Osteocyte (in vitro differentiated cells): ENCODE measurements at places on chromosomes 16 and 17. TPM values are rescaled to one million over a fixed set of nuclear protein-coding genes. Genes with fewer than 3 reads are reported as not detected.
A peak's percentile ranks its signal among the peaks of the same experiment; 100 is the strongest.

DNA sequence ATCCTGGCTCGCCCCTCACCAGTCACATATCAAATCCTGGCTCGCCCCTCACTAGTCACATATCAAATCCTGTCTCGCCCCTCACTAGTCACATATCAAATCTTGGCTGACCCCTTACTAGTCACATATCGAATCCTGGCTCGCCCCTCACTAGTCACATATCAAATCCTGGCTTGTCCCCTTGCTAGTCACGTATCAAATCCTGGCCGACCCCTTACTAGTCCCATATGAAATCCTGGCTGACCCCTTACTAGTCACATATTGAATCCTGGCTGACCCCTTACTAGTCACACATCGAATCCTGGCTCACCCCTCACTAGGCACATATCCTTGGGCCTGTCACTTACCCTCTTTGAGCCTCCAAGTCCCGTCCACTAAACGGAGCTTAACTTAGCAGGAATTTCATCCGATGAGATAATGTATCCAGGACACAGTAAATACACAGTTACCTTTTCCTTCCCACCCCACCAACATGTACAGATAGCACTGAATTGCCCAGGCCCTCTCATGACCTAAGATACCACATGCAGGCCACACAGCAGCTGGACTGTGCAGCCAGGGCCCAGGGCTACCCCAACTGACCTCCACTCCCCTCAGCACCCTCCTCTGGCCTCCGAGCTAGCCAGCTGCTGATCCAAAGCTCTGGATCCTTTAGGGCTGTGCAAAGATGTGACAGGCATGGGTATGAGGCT lies 157.8 kb upstream of the RPH3AL start:
- no peaks in the 10 kb centered on the region for H3K36me3 ChIP-seq
- H3K27me3 ChIP-seq, result no peaks in the 10 kb centered on the region
- DNase-seq, result no peak
- no peak overlapping the region for H3K4me3 ChIP-seq
- H3K27ac ChIP-seq, result peak overlapping the region; percentile 80

DNA sequence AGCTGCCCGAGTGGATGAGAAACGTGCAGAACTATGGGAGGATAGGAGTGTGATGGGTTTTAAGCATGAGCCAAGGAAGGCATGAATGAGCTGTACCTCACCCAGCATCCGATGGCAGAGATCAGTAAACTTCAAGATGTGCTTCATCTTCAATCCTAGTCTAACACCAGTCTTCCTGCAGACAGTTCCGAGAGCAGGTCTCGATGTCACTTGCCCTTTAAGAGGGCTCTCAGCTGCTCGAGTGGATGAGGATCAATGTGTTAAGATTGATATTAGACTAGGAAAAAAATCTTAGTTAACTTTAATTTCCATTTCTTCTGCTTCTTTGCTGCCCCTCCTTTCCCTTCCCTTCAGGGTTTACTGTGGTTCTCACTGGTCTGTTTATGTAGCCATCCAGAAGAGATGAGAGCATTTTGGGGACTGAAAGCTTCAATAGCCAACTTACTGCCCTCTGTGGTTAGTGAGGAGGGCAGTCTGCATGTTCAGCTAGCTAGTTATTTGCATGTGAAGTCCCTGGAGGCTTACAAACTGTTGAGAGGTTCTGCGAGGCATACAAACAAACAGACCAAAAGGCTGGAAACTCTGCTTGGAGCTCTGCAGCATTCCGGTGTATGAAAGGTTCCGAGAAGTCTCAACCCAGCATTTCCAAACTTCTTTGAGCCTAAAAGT lies 15.3 kb downstream of the KLHL36 start:
- no peak overlapping the region for H3K27ac ChIP-seq
- H3K36me3 ChIP-seq, result peaks cover 51% of the 10 kb centered on the region
- H3K4me1 ChIP-seq, result no peaks in the 10 kb centered on the region
- no peaks in the 10 kb centered on the region for H3K27me3 ChIP-seq

DNA sequence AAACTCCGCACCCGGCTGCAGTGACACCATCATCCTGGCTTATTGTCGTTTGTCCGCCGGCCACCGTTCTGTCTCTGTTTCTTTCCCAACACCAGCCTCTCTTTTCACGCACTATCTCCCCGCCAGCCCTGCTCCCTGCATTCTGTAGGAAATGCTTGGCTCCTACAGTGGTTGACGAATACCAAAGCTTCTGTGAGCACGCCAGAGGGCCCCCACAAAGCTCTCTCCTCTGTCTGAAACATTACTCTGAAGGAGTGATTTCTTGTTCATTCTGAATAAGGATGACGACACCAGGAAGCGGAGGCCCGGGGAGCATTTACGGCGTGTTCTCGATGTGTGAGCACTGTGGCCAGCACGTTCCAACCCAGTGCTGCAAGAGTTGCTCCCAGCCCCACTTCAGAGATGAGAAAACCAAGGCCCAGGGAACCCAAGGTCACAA lies 58.8 kb downstream of the ADCY9 start:
- peak; percentile 72 for DNase-seq
- peaks cover 39% of the 10 kb centered on the region for H3K4me1 ChIP-seq
- no peak overlapping the region for H3K27ac ChIP-seq
- no peak overlapping the region for H3K4me3 ChIP-seq
- H3K36me3 ChIP-seq, result peaks cover 13% of the 10 kb centered on the region
- H3K27me3 ChIP-seq, result no peaks in the 10 kb centered on the region

DNA sequence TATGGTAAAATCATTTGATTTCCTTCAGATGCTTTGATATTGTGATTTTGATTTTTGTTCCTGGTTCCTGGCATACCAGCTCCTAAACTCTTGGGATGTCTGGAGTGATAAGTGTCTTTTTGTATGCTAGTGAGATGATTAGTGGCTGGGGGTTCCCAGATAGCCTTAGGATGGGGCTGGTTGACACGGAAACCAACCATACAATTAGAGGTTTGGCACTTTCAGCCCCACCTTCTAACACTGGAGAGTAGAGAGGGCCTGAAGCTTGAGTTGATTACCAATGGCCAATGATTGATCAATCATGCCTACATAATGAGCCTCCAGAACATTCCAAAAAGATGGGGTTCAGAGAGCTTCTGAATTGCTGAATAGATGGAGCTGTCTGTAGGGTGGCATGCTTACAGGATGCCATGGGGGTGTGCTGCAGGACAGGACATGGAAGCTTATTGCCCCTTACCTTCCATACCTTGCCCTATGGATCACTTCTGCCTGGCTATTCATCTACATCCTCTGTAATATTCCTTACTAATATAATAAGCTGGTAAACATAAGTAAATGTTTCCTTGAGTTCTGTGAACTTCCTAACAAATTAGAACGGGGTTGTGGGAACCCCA lies 22.8 kb downstream of the RNF112 start:
- no peak for DNase-seq
- H3K27me3 ChIP-seq, result peaks cover 26% of the 10 kb centered on the region
- H3K27ac ChIP-seq, result no peak overlapping the region

- H3K27me3 ChIP-seq, result no peaks in the 10 kb centered on the region
- peaks cover 22% of the 10 kb centered on the region for H3K36me3 ChIP-seq
Observed at GRCh38 chr16:15682105-15682570, 32.1 kb downstream of the NDE1 start.

GRCh38 chr16:55760310-55761001 lies 72.4 kb downstream of the CES1 start:
- no peak overlapping the region for H3K27ac ChIP-seq
- peaks cover 4% of the 10 kb centered on the region for H3K27me3 ChIP-seq
- no peaks in the 10 kb centered on the region for H3K4me1 ChIP-seq
- DNase-seq, result no peak
- no peaks in the 10 kb centered on the region for H3K36me3 ChIP-seq

- peaks cover 74% of the 10 kb centered on the region for H3K4me1 ChIP-seq
- H3K27me3 ChIP-seq, result no peaks in the 10 kb centered on the region
- peaks cover 6% of the 10 kb centered on the region for H3K36me3 ChIP-seq
- no peak for DNase-seq
Observed at GRCh38 chr17:42289611-42290181, 1.4 kb downstream of the STAT5A start.

GRCh38 chr16:50731130-50731988 lies 10.5 kb upstream of the CYLD start:
- DNase-seq, result no peak
- peaks cover 17% of the 10 kb centered on the region for H3K27me3 ChIP-seq
- H3K36me3 ChIP-seq, result no peaks in the 10 kb centered on the region
- H3K27ac ChIP-seq, result no peak overlapping the region
- H3K4me1 ChIP-seq, result no peaks in the 10 kb centered on the region
- no peak overlapping the region for H3K4me3 ChIP-seq

The KCNH6 gene
- not detected in 2 replicates for total RNA-seq

The RAB26 gene
- total RNA-seq, result 2.0 and 3.4 TPM in 2 replicates

DNA sequence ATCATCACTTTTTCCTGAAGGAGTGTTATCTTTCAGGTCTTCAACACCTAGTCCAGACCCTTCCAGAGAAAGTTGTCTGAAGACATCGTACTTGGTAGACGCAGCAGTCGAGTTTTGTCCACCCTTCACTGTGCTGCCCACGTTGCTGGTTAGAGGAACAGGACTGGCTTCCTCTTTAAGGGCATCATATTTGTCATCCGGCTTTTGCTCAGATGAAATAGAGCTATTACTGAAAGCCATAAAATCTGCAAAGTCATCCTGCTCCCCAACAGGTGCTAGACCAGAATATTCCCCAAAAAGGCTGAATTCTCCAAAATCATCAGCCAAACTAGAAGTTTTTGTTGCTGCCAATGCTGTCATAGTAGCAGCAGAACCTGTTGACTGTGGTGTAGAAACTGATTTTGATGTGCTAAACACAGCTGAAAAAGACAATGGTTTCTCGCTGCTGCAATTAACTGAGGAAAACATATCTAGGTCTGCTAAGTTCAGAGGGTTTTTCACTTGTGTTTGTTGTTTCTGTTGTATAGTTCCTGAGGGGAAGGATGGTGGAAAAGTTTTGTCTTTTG lies 55.7 kb downstream of the SYNRG start:
- no peaks in the 10 kb centered on the region for H3K4me1 ChIP-seq
- no peak overlapping the region for H3K27ac ChIP-seq
- DNase-seq, result no peak

DNA sequence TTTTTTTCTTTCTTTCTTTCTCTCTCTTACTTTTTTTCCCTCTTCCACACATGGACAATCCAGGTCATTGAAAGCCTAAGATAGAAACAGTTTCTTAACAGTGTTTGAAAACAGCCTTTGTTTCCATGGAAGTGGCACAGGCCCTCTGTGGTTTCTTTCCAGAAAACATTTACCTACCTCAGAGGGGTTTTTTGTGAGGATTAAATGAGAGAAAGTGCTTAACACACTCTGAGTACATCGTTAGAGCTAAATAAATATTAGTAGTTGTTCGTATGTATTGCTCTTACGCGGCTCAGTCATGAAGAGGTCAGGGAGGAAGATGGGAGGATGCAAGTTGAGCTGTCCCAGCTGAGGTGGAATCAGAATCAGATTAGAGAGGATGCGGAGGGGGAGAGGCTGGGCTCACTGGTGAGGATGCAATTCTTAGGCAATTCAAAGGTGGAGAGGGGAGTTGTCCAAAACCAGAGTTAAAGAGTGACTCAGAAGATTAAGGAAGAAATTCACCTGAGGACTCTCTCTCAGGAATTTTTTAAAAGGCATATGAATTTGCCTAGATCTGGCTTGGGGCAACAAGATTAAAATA lies 345.4 kb downstream of the PMP22 start:
- H3K4me3 ChIP-seq, result no peak overlapping the region
- H3K27ac ChIP-seq, result no peak overlapping the region
- DNase-seq, result no peak

The CFAP97D1 gene
- total RNA-seq, result not detected in 2 replicates

GRCh38 chr16:85707528-85708095 lies 18.9 kb upstream of the GINS2 start:
- DNase-seq, result no peak
- no peak overlapping the region for H3K4me3 ChIP-seq
- peaks cover 1% of the 10 kb centered on the region for H3K27me3 ChIP-seq
- peaks cover 2% of the 10 kb centered on the region for H3K36me3 ChIP-seq
- no peak overlapping the region for H3K27ac ChIP-seq

DNA sequence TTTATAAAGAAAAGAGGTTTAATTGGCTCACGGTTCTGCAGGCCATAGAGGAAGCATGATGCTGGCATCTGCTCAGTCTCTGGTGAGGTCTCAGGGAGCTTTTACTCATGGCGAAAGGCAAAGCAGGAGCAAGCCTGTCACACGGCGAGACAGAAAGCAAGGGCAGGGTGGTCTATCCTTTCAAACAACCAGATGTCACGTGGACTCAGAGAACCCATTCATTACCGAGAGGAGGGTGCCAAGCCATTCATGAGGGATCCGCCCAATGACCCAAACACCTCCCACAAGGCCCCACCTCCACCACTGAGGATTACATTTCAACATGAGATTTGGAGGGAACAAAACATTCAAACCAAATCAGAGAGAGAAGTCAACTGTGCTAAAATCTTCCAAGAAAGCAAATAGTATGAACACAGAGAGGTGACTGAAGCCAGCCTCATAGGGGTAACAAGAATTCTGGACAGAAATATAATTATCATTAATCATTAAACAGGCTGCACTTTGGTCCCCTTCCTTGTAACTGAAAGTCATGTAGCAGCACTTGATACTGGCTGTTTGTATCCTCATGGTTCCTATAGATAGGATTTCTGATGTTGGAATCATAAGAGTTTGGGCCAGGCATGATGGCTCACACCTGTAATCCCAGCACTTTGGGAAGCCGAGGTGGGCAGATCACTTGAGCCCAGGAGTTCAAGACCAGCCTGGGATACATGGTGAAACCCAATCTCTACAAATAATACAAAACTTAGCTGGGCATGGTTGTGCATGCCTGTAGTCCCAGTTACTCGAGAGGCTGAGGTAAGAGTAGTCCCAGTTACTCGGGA lies 52.5 kb upstream of the B4GALNT2 start:
- peaks cover 18% of the 10 kb centered on the region for H3K4me1 ChIP-seq
- H3K4me3 ChIP-seq, result no peak overlapping the region
- no peak overlapping the region for H3K27ac ChIP-seq
- peaks cover 21% of the 10 kb centered on the region for H3K27me3 ChIP-seq
- DNase-seq, result no peak

DNA sequence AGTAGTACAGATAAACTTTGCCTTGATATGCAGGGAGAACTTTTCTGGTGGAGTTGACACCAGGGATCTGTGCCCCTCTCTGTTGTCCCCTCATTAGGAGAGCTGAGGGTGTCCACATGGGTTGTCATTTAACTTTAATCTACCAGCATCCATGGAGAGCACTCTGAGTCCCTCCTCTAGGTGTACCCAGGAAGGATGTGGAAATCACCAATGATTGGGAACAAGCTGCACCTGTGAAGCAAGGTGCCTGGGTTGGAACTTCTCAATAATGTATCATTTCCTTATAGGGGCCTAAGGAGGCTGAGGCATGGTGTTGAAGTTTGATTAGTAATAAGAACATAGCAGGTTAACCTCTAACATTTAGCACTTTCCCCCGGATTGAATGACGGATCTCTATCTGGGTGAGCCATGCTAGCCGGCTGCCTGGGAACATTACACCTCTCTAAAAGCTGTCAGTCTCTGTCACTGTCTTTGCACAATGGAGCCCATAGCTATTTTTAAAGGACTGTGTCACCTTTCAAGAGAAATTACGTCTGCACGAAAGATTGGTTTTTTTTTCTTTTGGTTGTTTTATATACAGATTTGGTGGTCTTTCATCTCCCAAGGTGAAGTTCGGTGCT lies 239.3 kb downstream of the MAF start:
- no peaks in the 10 kb centered on the region for H3K36me3 ChIP-seq
- H3K27ac ChIP-seq, result no peak overlapping the region
- no peak overlapping the region for H3K4me3 ChIP-seq
- no peaks in the 10 kb centered on the region for H3K4me1 ChIP-seq

GRCh38 chr17:55540414-55541091 lies 29.3 kb upstream of the SMIM36 start:
- no peak overlapping the region for H3K4me3 ChIP-seq
- no peak overlapping the region for H3K27ac ChIP-seq
- H3K36me3 ChIP-seq, result no peaks in the 10 kb centered on the region
- DNase-seq, result no peak
- peaks cover 2% of the 10 kb centered on the region for H3K4me1 ChIP-seq
- no peaks in the 10 kb centered on the region for H3K27me3 ChIP-seq

- H3K36me3 ChIP-seq, result no peaks in the 10 kb centered on the region
- H3K4me1 ChIP-seq, result no peaks in the 10 kb centered on the region
- no peak overlapping the region for H3K27ac ChIP-seq
- DNase-seq, result no peak
- H3K4me3 ChIP-seq, result no peak overlapping the region
Observed at GRCh38 chr16:30837904-30838303, 50.9 kb upstream of the ZNF629 start.
